ENCODE measurements at places on chromosomes 1 and 21.

- peak; percentile 54 for DNase-seq
Observed at GRCh38 chr1:152048416-152049009, 11.7 kb upstream of the S100A11 start.

DNA sequence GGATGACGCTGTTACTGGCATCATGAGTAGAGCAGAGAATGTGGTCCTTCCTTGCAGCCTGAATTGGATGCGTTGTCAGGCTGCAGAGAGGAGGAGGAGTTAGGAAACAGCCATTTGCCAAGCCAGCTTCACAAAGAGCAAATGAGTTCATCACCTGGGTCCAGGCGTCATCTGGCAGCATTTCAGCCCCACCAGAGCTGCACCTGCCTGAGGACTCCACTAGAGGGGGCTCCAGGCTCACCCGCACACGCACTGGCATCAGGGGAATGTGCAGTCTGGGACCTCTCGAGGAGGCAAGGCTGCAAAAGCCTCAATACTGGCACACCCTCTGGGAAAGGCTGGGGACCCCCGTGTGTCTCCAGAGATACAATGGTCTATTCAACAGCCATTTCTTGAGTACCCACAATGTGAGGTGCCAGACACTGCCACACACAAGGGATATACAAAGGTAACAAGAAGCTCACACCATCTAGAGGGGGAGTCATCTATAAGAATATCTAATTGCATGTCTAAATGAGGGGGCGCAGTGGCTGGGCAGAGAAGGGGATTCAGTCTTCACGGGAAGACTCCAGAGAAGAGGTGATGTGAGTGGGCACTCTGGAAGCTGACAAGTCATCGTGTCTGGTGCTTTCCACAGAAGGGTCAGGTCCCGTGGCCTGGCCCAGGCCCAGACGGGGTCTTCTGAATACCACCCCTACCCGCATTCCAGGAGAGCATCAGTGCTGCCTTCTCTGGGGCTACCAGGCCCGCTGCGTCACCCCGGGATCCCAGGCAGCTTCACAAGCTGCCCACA, 53.5 kb upstream of the CNTN2 start:
- DNase-seq, result peak; percentile 7

GRCh38 chr1:180941518-180942275, 29.0 kb downstream of the KIAA1614 start:
- DNase-seq, result no peak

GRCh38 chr21:37183749-37184148, 83.4 kb downstream of the VPS26C start:
- DNase-seq, result no peak

DNA sequence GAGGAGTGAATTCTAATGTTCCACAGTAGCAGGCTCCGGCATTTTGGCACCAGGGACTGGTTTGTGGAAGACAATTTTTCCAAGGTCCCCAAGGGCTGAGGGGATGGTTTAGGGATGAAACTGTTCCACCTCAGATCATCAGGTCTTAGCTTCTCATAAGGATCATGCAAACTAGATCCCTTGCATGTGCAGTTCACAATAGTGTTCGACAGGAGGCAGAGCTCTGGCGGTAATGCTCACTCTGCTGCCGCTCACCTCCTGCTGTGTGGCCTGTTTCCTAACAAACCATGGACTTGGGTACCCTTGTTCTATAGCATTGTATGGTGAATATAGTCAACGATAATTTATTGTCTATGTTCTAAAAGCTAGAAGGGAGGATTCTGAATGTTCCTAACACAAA, 16.6 kb downstream of the CRNN start:
- no peak for DNase-seq

GRCh38 chr1:228852511-228853088, 117.3 kb downstream of the RHOU start:
- DNase-seq, result no peak

DNA sequence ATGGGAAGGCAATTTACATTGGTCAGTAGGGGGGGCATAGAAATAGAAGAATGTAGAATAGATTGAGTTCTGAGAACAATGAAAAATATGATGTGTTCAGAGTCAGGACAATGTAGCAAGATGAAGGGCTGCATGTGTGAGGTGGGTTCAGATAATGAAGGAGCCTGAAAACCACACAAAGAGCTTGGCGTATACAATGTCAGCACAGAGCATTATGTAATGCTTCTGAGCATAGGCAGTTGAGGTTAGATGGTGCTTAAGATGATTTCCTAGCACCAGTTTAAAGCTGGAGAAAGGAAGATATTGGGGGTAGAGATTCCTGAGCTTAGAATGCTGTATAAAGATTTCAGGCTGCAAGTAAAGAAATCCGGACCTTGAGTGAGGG, 202.0 kb upstream of the SNX7 start:
- DNase-seq, result no peak

GRCh38 chr1:71964188-71964587, 318.2 kb downstream of the NEGR1 start:
- no peak for DNase-seq

- no peak for DNase-seq
Observed at GRCh38 chr1:172324086-172324485, 96.4 kb upstream of the C1orf105 start.

GRCh38 chr1:203239526-203240305, 10.2 kb upstream of the CHIT1 start:
- no peak for DNase-seq

DNA sequence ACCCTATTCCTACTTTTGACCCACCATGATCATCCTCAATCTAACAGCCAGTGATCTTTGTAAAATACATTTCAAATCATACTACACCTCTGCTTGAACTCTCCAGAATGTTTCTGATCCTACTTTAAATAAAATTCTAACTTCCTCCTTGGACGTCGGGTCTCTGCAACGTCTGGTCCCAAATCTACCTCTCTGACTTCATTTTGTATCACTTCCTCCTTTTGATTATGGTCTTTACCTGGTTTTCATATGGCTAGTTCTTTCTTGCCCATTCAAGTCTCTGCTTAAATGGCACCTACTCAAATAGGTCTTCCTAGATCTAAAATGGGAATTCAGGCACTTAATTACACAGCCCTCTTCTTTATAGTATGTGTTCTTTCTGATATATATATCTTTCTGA, 18.2 kb downstream of the PLPPR4 start:
- DNase-seq, result no peak

- no peak for DNase-seq
Observed at GRCh38 chr1:186678155-186678554, 2.1 kb downstream of the PTGS2 start.

DNA sequence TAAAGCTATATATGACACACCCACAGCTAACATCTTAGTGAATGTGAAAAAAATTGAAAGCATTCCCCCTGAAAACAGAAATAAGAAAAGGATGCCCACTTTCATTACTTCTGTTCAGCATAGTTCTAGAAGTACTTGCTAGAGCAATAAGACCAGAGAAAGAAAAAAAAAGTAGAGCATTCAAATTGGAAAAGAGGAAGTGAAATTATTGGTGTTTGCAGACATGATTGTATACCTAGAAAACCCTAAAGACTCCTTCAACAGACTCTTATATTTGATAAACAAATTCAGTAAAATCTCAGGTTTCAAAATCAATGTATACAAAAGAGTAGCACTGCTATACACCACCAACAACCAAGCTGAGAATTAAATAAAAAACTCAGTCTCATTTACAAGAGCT, 1461.0 kb downstream of the AMY1C start:
- no peak for DNase-seq

- no peak for DNase-seq
Observed at GRCh38 chr1:245225322-245226202, 70.8 kb downstream of the KIF26B start.

GRCh38 chr1:9822490-9822889, 1.3 kb downstream of the CLSTN1 start:
- DNase-seq, result no peak

GRCh38 chr1:84573481-84573966, 716 bp downstream of the CTBS start:
- DNase-seq, result no peak

GRCh38 chr1:158148468-158148867, 32.2 kb upstream of the CD1D start:
- no peak for DNase-seq
